ENCODE measurements at places on chromosomes 12 and 14. TPM values are rescaled to one million over a fixed set of nuclear protein-coding genes. Genes with fewer than 3 reads are reported as not detected.

The FOXG1 gene
- not detected for total RNA-seq

The KRT2 gene
- total RNA-seq: 0.23 TPM

The OR8S1 gene
- total RNA-seq: not detected

The C14orf180 gene
- total RNA-seq: not detected

The RTN1 gene
- not detected for total RNA-seq

DNA sequence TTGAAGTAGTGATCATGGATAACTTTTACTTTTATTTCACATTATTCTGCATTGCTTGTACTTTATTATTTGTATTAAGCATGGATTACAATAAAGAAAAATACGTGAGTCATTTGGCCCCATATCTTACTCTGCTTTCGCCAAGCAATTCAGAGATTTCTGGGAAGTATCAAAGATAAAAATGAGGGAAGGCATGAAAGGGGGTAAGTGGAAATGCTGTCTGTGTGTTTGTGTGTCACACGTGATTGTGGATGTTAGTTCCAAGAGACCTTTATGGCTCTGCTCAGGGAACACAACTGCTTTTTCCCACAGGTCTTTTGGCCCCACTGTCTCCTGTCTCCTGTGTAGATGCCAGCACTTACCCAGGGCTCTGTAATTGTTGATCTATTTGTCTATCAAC, 10.5 kb downstream of the NID2 start:
- DNase-seq: no peak

- DNase-seq: no peak
These were observed 25.0 kb downstream of the FGD6 start for GRCh38 chr12:95192271-95192670.

- DNase-seq: no peak
These were observed 28.6 kb downstream of the DDX51 start for GRCh38 chr12:132115500-132115899.

DNA sequence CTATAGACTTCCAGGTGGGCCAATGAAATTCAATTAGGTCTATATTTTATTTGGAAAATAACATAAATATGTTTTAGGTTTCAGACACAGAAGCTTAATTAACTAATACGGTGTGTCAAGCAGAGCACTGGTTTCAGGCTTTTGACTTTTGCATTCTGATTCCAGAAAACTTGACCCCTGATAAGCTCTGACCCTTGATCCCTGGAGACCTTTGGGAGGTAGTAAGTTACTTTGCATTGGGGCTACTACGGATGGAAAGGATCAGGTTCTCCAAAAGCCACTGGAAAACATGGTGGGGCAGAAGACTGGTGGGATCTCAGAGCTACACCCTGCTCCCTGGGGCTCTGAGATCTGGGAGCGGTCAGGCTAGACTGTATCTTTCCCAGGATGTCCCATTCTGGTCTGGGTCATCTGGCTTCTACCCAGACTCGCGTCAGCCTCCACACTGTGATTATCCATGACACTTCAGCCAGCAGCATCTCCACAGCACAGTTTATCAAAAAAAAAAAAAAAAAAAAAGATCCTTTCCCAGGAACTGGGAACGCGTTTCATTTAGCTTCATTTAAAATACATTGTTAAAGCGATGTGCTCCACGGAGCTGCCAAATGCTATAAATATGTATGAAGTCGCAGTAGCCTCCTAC, 17.8 kb upstream of the EMP1 start:
- no peak for DNase-seq

DNA sequence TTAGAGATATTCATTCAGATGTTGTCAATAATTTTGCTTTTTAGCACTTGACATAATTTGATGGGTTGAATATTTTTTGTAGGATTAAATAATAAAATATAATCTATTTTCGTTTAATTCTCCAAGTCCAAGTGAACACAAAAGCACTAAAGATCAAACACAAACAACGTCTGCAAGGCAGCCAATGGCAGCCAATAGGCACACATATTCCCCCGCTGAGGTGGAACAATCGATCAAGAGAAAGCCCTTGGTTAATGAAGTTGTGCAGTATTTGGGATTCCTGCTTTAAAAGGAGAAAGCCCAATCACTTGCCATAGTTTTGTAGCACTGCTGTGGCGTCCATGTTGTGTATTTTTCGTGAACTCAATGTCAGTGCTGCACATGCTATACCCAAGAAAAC, 1.5 kb downstream of the DHRS7 start:
- no peak for DNase-seq

DNA sequence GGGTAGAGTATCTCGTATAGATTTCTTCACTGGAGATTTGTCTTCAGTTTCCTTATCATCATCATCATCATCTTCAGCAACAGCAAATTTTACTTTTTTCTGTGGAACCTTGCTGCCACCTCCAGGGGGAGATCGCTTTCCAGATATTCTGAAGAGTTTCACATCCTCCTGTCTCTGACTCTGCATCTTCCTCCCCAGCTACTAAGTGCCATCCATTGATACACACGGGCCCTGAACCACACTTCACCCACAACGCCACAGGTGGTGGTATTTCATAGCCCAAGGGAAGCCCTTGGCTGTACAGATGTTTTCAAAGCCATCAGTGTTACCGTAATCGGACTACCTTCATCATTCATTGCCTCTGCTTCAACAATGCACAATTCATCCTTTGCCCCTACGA, 82.2 kb downstream of the PPP2R5C start:
- peak; percentile 21 for DNase-seq

DNA sequence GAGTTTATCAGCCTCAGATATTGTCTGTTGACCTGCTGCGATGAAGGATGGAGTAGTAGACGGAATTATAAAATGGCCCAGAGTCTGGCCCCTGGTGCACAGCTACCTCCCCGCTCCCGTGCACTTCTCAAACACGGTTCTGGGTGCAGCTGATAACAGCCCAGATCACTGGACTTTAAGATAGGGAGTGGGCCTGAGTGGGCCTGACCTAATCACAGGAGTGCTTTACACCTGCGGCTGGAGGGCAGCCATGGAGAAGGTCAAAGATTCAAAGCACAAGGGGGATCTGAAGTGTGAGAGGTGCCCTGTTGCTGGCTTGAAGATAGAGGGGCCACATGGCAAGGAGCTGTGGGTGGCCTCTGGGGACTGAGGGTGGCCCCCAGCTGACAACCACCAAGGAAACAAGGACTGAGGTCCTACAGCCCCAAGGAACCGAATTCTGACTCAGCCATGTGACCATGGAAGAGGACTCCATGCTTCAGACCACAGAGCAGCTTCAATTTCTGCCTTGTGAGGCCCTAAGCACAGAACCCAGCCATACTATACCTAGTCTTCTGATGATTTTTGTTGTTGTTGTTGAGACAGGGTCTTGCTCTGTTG, 113.4 kb downstream of the ZNF664 start:
- no peak for DNase-seq

DNA sequence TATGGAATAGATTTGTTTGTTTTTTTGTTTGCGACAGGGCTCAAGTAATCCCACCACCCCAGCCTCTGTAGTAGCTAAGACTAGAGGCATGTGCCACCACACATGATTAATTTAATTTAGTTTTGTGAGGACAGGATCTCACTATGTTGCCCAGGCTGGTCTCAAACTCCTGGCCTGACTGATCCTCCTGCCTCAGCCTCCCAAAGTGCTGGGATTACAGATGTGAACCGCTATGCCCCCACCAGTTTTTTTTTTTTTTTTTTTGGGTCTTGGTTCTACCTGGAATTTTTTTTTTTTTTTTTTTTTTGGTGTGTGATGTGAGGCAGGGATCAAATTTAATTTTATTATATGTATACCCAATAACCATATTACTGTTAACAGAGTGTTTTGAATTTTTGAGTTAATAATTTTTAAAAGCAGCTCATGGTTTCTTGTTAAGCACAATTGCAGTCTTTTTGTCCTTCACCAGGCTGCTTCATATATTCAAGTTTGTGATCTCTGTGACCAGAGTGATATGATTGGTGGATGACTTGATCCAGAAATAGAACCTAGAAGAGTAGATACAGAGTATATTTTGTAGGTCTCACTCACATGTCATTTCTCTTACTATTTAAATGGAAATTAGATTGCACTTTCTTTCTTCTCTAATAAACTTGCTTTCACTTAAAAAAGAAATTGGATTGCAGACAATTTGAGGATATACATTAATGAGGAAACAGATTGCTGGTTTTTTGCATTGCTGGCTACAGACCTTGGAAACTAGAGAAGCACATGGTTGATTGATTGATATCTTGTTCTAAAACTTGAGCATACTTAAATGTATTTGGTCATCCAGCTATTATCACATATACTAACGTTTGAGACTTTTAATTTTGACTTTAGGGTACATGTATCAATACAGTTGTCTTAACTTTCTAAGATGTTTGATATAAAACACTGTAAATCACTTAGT, 13.2 kb downstream of the ADIPOR2 start:
- DNase-seq: no peak

GRCh38 chr12:76250256-76250655, 98.0 kb downstream of the BBS10 start:
- DNase-seq: peak; percentile 84

GRCh38 chr12:6959058-6959804, 8.1 kb downstream of the PTPN6 start:
- DNase-seq: no peak

DNA sequence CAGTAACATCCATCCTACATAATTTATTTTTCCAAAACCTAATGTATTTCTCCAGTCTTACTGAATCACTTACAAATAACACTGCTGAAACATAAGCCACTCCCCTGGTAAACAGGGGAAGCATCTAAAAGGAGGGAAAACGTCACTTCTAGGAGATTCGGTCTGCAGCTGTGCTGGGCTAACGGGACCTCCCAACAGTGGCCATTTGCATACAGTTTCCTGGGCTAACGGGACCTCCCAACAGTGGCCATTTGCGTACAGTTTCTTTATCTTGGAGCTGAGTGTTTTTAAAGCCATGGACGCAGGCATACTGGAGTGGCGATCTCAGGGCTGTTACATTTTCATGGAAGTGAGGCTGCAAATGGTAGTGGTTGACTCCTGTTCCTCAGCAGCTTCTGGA, 242.9 kb downstream of the TMEM132D start:
- DNase-seq: no peak

GRCh38 chr12:47082796-47083621, 3.2 kb upstream of the AMIGO2 start:
- peak; percentile 96 for DNase-seq

DNA sequence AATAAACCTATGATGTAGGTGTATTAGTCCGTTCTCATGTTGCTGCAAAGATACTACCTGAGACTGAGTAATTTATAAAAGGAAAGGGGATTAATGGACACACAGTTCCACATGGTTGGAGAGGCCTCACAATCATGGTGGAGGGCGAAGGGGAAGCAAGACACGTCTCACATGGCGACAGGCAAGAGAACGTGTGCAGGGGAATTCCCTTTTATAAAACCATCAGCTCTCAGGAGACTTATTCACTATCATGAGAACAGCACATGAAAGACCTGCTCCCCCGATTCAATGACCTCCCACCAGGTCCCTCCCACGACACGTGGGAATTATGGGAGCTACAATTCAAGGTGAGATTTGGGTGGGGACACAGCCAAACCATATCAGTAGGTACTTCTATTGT, 58.7 kb upstream of the DICER1 start:
- no peak for DNase-seq

DNA sequence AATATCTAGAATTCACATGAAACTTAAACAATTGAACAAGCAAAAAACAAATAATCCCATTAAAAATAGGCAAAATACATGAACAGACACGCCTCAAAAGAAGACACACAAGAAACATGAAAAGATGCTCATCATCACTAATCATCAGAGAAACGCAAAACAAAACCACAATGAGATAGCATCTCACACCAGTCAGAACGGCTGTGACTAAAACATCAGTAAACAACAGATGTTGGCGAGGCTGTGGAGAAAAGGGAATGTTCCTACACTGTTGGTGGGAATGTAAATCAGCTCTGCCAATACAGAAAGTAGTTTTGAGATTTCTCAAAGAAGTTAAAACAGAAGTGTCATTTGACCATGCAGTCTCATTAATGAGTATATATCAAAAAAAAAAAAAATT, 121.3 kb downstream of the PTPRO start:
- peak; percentile 39 for DNase-seq

DNA sequence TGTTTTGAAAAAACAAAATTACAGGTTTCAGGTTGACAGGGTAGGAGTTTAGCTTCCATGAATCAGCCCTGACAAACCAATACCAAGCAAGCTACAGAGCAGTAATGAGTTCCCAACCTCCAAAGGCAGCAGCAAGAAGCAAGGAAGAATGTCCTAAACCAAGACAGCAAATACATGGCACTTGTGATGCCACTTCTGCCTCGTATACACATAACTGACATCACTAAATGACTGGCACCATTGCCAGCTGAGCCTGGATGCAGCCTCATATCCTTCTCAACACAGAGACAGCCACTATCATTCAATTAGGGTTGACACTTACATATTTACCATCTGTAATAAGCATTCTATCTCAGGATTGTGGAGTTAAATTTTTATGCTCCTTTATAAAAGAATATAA, 35.0 kb upstream of the MDM1 start:
- no peak for DNase-seq

DNA sequence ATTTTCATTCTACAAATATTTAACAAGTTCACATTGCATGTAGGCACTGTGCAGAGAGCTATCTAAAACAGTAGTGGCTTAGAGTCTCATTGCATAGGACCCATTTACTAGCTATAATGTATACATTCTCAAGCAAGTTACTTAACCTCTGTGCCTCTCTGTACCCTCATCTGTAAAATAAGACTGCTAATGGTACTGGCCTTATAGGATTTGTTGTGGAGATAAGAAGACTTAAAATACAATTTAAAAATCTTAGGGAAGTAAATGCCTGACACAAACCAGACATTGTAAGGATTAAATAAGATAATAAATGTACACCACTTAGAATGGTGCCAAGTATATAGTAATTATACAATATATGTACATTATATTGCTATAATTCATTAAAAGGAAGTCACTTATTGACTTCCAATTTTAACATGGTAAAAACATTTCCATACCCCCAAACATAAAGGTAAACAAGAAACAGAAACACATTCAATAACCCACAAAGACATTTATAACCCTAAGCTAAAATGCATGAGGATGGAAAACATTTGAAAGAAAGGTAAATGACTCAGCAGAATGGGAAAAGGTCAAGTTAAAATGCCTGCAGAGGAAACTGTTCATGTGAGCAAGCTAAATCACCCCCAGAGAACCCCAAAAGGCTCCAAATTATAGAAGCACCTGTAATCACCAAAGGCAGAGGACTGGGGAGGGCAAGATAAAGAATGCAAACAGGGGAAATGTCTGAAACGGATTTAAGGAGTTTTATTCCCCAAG, 30.8 kb downstream of the RPS6KA5 start:
- no peak for DNase-seq

GRCh38 chr14:33938131-33938949, 12.5 kb downstream of the EGLN3 start:
- DNase-seq: peak; percentile 80

DNA sequence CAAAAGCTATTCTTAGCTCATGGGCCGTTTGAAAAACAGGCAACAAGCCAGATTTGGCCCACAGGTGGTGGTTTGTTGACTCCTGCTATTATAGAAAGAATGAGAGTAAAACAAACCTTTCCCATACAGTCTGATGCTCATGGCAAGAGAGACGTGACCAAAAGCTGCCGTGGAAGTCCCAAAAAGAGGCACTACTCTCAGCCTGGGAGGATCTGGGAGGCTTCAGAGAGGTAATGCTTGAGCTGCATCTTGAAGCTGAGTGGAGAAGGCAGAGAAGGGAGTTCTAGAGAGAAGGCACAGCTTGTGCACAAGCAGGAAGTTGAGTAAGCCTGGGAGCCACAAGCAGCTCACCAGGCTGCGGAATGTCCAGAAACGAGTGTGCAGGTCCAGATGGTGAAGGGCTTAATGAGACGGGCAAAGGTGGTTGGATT, 9.6 kb downstream of the PLXNC1 start:
- DNase-seq: no peak

All from PC-3 (cell line).